ENCODE measurements at places on chromosomes 4 and X. TPM values are rescaled to one million over a fixed set of nuclear protein-coding genes. Genes with fewer than 3 reads are reported as not detected.
A peak's percentile ranks its signal among the peaks of the same experiment; 100 is the strongest.

DNA sequence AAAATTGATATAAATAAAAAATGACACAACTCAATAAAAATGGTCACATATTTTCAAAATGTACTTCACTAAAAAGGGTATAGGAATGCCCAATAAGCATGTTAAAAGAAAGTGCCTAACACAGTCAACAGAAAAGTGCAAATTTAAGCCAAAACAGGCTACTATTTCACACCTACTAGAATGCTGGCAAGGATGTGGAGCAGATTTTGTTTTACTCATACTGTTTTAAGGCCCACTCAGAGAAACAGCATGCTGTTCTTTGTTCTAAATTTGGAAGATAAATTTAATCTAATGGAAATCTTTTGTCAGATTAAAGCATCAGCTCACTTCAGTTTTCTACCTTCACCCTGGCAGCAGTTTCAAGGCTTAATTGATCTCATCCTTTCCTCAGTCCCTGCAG is 576.8 kb upstream of the HS3ST1 start:
- DNase-seq: no peak

GRCh38 chrX:13780868-13781427 is 35.9 kb downstream of the GPM6B start:
- no peak for DNase-seq

DNA sequence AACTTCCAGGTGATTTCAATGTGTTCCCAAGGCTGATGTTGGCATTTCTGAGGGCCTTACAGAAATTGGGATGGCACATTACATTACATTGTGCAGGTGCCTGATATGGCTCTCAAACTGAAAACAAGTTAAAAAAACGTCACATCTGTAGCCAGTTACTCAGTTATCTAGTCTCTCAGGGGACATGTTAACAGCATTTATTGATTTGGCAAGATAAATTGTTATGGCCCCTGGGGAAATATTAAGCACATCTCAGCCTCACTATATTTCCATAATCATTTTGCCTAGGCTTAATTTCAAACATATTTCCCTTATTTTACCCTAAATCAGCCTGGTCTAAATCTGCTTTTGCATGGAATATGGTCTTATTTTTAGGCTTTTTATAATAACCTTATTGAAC is 290.0 kb downstream of the IL15 start:
- no peak for DNase-seq

GRCh38 chr4:93791570-93792195 is 36.9 kb upstream of the ATOH1 start:
- peak; percentile 43 for DNase-seq

DNA sequence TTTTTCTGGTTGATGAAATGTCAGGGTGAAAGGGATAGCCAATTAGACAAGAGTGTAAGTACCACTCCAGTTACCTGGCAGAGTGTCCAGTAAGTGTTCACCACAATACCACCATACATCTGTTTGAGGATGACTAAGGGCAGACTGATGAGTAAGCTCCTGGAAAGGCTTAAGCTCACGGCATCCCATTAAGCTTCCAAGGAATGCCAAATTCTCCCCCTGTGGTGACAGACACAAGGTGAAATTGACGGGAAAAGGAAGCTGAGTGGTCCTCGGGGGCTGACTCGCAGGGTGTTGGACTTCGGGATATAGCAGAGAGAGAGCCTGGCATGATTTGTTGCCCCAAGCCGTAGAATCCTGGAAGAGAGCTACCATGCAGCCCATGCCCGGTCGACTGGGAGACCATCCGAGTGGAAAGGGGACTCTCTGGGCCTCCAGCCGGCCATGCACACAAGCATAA is 7.6 kb upstream of the BST1 start:
- peak; percentile 62 for DNase-seq

DNA sequence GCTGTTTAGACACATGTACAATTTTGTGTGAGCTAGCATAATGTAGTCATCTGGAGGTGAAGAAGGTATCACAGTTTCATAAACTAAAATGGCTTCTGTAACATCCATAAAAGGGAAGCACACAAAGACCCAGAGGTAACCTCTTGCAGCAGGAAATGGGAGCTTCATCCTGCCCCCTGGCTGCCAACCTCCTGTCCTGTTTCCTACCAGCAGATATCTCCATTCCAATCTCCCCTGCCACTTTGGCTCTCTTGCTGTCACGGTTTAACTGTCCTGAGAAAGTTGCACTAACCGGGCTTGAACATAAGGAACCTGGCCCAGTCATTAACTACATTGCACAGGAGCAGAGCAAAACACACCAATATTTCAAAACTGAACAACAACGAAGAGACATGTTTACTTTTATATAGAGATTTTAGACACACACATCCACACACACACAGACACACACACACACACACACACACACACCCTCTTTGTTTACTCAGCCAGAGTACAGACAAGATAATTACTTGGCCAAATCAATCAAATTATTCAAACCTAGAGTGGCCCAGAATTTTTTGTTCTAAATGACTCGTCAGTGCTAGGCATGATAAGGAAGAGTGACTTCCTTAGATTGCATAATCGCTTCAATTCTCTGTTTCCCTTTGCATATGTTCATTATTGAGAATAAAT is 24.2 kb downstream of the MID2 start:
- peak; percentile 12 for DNase-seq

Gene POU3F4
- total RNA-seq: not detected

Measured in fibroblast of villous mesenchyme (primary cell).